HCT116 (cell line): ENCODE measurements at places on chromosomes 1 and 21. TPM values are rescaled to one million over a fixed set of nuclear protein-coding genes. Genes with fewer than 3 reads are reported as not detected.

- H3K27me3 ChIP-seq: no peaks in the 10 kb centered on the region
- DNase-seq: no peak
- no peak overlapping the region for H3K27ac ChIP-seq
- H3K4me3 ChIP-seq: no peak overlapping the region
These were observed 144.4 kb downstream of the PTBP2 start for GRCh38 chr1:96865731-96866685.

DNA sequence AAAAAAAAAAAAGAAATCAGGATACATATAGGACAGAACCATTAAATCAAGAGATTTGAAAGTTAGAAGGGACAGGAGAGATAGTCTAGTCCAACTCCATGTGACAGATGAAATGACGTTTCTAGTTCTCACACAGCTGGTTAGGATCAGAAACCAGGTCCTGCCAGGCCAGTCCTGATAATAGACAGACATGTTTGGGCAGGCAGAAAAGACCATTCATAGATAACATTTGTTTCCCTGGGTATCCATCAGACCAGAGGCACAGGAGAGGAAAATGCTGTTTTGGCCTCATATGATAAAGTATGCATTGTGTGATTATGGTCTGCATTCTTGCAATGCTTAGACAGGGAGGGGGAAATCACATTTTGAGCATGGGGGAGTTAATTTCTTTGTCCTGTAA, 29.3 kb downstream of the ZBTB8B start:
- DNase-seq: no peak
- no peaks in the 10 kb centered on the region for H3K36me3 ChIP-seq
- H3K27me3 ChIP-seq: no peaks in the 10 kb centered on the region
- H3K27ac ChIP-seq: no peak overlapping the region

GRCh38 chr1:33089457-33089856, 8.5 kb downstream of the AZIN2 start:
- no peaks in the 10 kb centered on the region for H3K36me3 ChIP-seq
- H3K27ac ChIP-seq: no peak overlapping the region
- no peaks in the 10 kb centered on the region for H3K4me1 ChIP-seq
- H3K4me3 ChIP-seq: no peak overlapping the region
- H3K27me3 ChIP-seq: no peaks in the 10 kb centered on the region

DNA sequence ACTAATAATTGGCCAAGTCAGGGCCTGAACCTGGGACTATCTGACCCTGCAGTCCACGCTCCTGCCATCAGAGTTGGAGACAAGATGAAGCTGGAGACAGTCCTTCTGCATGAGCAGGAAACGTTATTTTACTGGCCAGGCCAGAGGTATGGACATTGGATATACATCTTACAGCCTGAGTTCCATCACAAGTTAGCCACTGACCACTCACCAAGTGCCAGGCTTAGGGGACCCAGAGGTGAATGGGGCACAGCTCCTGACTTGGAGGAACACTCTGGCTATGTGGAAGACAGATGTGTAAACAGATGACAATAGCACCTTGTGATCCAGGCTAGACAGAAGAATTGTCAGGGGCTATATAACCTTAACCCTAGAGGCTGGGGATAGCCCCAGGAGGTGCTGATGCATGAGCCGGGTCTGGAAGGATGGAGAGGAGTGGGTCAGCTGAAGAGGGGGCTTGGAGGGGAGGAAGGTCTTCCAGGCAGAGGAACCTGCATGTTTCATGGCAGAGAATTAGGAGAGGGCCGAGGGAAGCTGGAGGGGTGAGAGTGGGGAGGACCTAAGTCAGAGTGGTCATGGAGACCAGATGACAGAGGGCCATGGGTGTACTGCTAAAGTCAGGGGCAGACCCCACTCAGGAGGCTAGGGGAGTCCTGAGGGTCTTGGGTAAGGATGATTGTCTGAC, 52.5 kb upstream of the DMRTB1 start:
- H3K27ac ChIP-seq: no peak overlapping the region
- H3K36me3 ChIP-seq: no peaks in the 10 kb centered on the region
- H3K4me1 ChIP-seq: peaks cover 5% of the 10 kb centered on the region
- no peak for DNase-seq

GRCh38 chr1:212987702-212988322, 27.9 kb downstream of the ANGEL2 start:
- no peak for DNase-seq
- H3K27ac ChIP-seq: no peak overlapping the region
- H3K4me3 ChIP-seq: no peak overlapping the region
- no peaks in the 10 kb centered on the region for H3K4me1 ChIP-seq
- H3K27me3 ChIP-seq: no peaks in the 10 kb centered on the region
- H3K36me3 ChIP-seq: peaks cover 2% of the 10 kb centered on the region; the same call in 1 of the 2 replicates

GRCh38 chr1:86156566-86157455, at the start of gene COL24A1:
TSS of gene COL24A1 (minus strand) at chr1:86156772. CDS start at chr1:86156396, 376 bp downstream.
- no peaks in the 10 kb centered on the region for H3K4me1 ChIP-seq
- H3K27ac ChIP-seq: no peak within 1 kb of the TSS
- H3K36me3 ChIP-seq: no peaks in the 10 kb centered on the region
- H3K27me3 ChIP-seq: no peaks in the 10 kb centered on the region
- no peak for DNase-seq

DNA sequence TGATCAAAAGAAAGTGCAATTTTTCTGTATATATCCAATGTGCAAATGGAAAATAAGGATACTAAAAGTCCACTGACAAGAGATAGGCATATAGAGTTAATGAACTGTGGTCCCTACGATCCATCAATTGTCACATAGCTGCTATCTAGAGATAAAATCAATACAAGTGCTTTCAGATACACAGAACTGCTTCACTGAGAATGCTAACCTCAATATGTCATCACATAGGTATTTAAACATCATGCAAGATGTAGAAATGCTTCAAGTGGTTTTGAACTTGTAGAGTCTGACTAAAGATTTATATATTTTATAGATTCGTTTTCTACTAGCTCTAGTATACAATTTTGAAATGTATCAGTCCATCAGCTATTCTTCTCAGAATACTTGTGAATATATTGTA, 1604.7 kb downstream of the PLA2G4A start:
- no peak overlapping the region for H3K27ac ChIP-seq
- H3K36me3 ChIP-seq: no peaks in the 10 kb centered on the region
- no peaks in the 10 kb centered on the region for H3K27me3 ChIP-seq

Gene HES2
- 8.4 TPM for total RNA-seq

Gene TRIM67
- total RNA-seq: 0.02 TPM

Gene CRB1
- total RNA-seq: 0.07 TPM
